Muscle of leg (tissue), 16 donors: ENCODE measurements at places on chromosomes 5 and 9.
A peak's percentile ranks its signal among the peaks of the same experiment; 100 is the strongest.

- H3K4me3 ChIP-seq = no peak overlapping the region
- no peak for DNase-seq
- H3K36me3 ChIP-seq = no peaks in the 10 kb centered on the region
- no peaks in the 10 kb centered on the region for H3K4me1 ChIP-seq
Observed at GRCh38 chr5:55319491-55319890, 11.7 kb downstream of the MTREX start.

DNA sequence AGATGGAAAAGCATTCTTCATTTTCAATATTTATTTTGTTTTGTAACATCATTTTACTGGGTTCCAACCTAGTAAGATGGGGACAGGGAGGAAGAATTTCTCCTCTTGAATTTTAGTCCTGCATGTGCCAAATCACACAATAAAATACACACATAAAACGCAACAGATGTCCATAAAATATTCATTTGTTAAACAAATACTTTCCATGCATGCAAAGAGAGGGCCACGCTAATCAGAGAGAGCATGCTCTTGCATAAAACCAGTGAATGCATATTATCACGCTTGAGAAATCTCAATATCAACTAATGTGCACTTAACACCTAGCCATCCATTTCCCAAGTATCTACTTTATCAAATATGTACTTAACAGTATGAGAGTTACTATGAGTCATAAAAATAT, 212.6 kb upstream of the TARS1 start:
- H3K27me3 ChIP-seq = no peaks in the 10 kb centered on the region
- H3K27ac ChIP-seq = no peak overlapping the region
- DNase-seq = no peak
- H3K4me1 ChIP-seq = peaks cover 6% of the 10 kb centered on the region
- no peak overlapping the region for H3K4me3 ChIP-seq
- no peaks in the 10 kb centered on the region for H3K36me3 ChIP-seq

GRCh38 chr9:6764523-6764922, 6.8 kb downstream of the KDM4C start:
- H3K27ac ChIP-seq = no peak overlapping the region
- H3K4me1 ChIP-seq = peaks cover 2% of the 10 kb centered on the region
- H3K27me3 ChIP-seq = no peaks in the 10 kb centered on the region
- H3K4me3 ChIP-seq = no peak overlapping the region
- no peaks in the 10 kb centered on the region for H3K36me3 ChIP-seq

DNA sequence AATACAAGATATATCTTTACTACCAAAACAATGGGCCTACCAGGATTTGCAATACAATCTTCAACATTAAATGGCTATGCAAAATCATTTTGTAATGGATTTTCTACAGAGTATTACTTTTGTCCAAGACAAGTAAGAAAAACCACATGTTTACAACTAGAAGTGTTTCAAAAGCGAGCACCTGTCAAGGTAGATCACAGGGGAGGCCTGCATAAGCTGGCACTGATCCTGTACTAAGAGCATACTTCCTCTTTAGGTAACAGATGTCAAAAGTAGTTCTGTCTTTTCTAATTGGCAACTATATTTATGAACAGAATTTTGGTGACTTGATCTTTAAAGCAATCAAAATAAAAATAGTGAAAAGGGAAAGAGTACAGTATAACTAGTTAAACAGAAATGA, 249.0 kb downstream of the MLLT3 start:
- no peaks in the 10 kb centered on the region for H3K27me3 ChIP-seq
- H3K4me3 ChIP-seq = no peak overlapping the region
- H3K4me1 ChIP-seq = no peaks in the 10 kb centered on the region
- no peak overlapping the region for H3K27ac ChIP-seq
- H3K36me3 ChIP-seq = no peaks in the 10 kb centered on the region
- DNase-seq = no peak

DNA sequence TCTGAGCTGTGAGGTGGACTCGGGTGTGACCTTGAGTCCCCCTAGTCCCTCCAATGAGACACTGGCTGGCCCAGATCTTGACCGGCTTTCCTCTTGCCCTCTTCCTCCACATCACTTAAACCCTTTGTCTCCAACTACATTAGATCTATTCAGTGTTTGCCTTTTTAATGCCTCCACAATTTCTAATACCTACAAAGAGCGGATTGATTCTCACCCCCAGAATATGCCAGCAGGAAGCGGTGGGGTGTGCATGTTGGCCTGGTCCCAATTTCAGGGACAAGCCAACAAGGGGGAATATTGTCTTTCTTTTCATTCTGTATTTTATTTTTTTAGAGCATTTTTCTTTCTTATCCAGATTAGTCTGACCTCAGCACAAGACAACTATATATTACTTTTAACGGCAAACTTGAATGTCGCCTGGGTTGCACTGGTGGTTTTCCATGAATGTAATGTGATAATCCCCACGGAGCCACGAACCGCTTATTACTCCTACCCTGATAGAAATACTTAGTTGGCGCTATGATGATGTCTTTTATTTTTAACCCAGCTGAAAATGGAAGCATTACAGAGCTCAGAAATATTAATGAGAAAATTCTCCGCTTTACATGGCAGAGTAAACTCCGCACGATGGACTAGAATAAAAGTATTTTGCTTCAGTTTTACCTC, 68.5 kb upstream of the MYO10 start:
- no peaks in the 10 kb centered on the region for H3K36me3 ChIP-seq
- H3K4me1 ChIP-seq = peaks cover 3% of the 10 kb centered on the region
- H3K27me3 ChIP-seq = no peaks in the 10 kb centered on the region
- H3K27ac ChIP-seq = peak overlapping the region; percentile 33
- H3K4me3 ChIP-seq = no peak overlapping the region

GRCh38 chr5:136079195-136079985, 50.6 kb downstream of the TGFBI start:
- peaks cover 11% of the 10 kb centered on the region for H3K4me1 ChIP-seq
- no peaks in the 10 kb centered on the region for H3K27me3 ChIP-seq
- no peak for DNase-seq

DNA sequence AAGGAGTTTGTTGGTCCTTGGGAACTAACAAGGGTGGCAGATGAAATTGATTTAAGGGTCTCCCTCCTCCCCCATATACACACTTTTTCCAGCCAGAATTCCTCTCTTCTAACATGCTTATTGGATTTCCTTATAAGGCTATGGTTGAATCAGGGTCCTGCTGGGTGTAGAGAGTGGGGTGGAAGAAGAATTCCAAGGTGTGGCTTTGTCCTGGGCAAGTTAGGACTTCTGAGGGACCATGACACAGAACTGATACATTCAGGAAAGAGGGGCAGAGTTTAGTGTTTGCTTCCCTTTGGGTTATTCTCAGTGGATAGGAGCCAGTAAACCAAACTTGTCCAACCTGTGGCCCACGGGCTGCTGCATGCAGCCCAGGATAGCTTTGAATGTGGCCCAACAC, 116.5 kb downstream of the SNX18 start:
- H3K4me1 ChIP-seq = peaks cover 13% of the 10 kb centered on the region
- no peaks in the 10 kb centered on the region for H3K36me3 ChIP-seq
- no peak for DNase-seq
- no peak overlapping the region for H3K27ac ChIP-seq
- H3K27me3 ChIP-seq = no peaks in the 10 kb centered on the region
- no peak overlapping the region for H3K4me3 ChIP-seq

DNA sequence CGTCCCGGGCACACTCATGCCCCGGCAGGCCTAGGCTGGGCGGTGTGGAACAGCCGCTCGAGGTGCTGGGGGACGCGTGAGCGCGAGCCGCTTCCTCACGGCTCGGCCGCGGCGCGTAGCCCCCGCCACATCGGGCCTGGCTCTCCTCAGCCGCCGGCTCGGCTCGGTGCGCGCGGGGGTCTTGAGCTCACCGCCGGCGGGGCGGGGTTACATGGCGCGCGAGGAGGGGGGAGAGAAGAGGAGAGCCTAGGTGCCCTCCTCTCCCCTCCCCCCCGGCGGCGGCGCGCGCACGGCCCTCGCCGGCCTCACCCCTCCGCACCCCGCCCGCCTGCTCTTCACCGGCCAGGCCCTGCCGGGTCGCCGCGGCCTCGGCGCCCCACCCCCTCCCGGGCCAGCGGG, 7.7 kb downstream of the RANBP6 start:
- no peaks in the 10 kb centered on the region for H3K27me3 ChIP-seq

DNA sequence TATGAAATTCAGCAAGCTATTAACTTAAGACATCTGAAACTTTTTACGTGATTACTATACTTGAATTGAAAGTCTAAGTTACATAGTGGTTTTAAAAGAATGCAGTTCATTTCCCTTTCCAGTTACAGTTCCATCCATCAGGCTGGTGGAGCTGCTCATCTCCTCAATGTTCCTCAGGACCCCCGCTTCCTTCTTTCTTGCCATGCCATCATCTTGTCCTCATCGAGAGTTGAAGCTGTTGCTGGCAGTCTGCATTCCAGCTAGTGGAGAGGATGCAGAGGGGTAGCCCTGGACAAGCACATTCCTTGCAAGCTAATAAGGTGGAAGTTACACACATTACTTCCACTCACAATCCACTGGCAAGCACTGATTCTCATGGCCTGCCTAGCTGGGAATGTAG, 8.8 kb upstream of the RNF183 start:
- DNase-seq = no peak
- peaks cover 9% of the 10 kb centered on the region for H3K4me1 ChIP-seq
- no peaks in the 10 kb centered on the region for H3K36me3 ChIP-seq
- H3K27me3 ChIP-seq = no peaks in the 10 kb centered on the region
- no peak overlapping the region for H3K27ac ChIP-seq

DNA sequence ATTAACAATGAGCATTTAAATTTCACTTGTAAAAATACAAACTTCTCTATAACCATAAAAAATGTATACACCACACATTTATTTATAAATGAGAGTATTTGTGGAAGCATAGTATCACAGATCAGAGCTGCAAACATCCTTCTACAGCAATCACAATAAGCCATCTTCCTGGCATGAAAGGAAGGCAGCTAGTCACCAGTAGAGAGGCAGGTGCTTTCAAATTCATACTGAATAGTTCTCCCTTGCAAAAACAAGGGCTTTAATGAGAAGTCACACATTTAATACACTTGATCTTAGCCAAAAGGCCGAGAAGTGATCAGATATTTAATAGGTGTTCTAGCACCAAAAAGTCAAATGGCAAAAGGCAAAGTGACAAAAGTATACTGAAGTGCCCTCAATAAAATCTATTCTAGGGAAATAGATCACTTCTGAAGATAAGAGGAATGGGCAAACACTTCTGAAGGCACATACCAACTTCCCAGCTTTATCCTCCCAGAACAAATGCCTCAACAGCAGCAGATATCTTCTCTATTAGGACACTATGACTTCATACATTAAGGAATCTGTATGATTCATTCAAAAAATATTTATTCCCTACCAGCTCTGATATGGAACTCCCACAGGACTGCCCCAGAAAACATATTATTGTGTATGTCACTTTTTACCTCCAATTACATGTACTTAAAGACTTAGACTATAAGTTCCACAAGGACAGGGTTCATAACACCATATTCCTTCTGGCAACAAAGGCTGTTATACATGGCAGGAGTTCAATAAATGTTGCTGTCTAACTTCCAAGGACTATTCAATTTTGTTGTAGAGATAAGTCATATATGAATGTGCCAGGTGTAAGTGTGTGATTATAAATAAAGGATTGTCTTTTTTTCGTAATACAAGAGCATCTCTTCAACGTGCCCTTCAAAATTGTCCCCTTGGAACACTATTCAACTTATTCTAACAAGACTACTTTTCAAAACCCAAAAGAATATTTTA, 31.7 kb downstream of the MAPKAP1 start:
- peak; percentile 40 for DNase-seq
- no peaks in the 10 kb centered on the region for H3K27me3 ChIP-seq
- H3K36me3 ChIP-seq = peaks cover 3% of the 10 kb centered on the region
- peaks cover 2% of the 10 kb centered on the region for H3K4me1 ChIP-seq
